HCT116 (cell line): ENCODE measurements at places on chromosomes 12 and 14.

DNA sequence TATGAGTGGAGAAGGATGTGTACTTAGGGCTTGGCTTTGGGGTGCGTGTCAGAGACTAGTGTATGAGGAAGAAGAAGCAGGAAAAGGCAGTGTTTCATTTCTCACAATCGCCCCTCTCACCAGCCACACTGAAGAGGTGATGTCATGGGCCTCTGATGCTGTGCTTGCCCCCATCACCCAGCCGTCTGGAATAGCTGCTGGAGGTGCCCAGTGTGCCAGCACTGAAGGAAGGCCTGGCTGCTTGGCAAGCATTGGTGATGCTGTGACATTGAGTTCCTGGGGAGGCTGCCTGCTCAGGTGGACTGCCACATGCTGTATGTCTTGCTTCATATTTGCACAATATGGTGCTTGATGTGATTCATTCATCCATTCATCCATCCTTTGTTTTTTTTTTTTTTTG is 56.2 kb downstream of the CRADD start:
- DNase-seq: no peak

DNA sequence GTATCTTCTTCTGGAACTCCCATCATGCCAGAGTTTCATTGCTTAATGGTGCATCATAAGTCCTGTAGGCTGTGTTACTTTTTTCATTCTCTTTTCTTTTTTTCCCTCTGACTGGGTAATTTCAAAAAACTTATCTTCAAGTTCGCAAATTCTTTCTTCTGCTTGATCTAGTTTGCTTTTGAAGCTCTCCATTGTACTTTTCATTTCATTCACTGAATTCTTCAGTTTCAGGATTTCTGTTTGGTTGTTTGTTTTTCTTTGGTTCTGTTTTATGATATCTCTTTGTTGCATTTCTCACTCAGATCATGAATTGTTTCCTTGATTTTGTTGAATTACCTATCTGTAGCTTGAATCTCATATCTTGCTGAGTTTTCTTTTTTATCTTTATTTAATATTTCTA is 83.3 kb upstream of the PRMT8 start:
- DNase-seq: no peak

- no peak for DNase-seq
Observed at GRCh38 chr14:67195279-67195678, 6.0 kb downstream of the GARIN2 start.

- no peak for DNase-seq
Observed at GRCh38 chr12:20625531-20625930, 69.6 kb upstream of the SLCO1C1 start.

- peak; percentile 2 for DNase-seq
Observed at GRCh38 chr14:89701211-89702043, 253.1 kb downstream of the EFCAB11 start.

GRCh38 chr14:61438860-61439765 is 117.7 kb downstream of the PRKCH start:
- no peak for DNase-seq

DNA sequence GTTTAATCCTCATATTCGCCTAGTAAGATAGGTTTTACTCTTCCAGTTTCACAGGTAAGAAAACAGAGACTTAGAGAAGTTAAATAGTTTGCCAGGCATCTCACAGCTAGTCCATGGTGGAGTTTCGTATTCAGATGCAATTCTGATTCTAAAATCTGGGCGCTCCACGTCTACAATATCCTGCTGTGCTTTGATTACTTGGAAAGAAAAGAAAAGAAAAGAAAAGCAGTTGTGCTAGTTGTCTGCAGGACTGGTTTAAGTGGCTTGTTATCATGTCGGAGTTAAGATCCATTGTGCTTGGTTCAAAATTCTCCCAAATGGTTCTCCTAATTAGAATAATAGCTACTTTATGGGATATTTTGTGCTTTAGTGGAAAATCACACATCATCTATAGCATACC is 18.6 kb downstream of the AKAP3 start:
- DNase-seq: no peak

DNA sequence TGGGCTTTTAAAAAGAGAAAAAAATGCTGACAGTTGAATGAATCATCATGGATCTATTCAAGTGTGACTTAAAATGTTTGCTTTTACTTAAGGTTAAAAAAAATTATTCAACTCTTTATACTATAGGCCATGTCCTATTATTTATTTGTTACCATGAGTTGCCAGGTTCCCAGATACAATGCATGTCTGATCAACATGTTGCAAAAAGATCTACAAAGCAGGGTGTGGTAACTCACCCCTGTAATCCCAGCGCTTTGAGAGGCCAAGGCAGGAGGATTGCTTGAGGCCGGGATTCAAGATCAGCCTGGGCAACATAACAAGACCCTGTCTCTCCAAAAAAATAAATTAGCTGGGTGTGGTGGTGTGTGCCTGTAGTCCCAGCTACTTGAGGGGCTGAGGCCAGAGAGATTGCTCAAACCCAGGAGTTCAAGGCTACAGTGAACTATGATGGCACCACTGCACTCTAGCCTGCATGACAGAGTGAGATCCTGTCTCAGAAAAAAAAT is 460.8 kb downstream of the BCAT1 start:
- no peak for DNase-seq

DNA sequence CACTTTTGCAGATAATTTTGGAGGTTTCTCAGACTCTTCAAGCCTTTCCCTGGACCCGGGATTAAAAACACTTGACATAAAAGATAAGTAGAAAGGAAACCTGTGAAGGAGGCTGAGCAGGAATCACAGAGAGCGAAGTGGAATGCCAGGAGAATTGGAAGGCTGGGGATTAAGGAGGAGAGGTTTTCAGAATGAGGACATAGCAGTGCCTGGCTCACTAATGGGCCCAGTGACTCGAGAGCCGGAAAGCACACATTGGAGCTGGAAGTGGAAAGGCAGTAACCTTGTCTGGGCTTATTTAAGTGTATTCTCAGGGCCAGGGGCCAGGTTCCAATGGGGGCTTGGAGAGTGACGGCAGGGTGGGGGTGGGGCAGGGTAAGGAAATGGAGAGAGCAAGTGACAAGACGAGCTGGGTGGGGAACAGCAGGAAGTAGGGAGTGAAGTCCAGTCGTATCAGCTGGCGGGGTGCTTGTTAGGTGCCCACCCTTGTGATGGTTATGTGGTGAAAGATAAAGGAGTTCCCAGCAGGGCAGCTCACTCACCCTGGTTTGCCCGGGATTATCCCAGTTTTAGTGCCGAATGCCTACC is 13.1 kb downstream of the EVL start:
- DNase-seq: no peak

DNA sequence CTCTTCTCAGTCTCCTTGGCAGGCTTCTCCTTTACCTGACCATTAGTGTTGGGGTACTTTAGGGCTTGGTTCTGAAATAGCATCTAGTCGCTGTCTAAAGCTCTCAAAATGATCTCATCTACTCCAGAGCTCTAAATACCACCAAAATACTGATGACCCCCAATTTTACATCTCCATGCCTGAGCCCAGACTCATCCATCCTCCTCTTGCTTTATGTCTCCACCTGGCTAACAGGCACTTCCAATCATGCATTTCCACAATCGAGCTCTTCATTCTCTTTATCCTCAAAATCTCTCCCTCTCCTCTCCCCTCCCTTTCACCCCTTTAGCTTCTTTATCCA is 40.5 kb upstream of the PTGR2 start:
- DNase-seq: no peak

DNA sequence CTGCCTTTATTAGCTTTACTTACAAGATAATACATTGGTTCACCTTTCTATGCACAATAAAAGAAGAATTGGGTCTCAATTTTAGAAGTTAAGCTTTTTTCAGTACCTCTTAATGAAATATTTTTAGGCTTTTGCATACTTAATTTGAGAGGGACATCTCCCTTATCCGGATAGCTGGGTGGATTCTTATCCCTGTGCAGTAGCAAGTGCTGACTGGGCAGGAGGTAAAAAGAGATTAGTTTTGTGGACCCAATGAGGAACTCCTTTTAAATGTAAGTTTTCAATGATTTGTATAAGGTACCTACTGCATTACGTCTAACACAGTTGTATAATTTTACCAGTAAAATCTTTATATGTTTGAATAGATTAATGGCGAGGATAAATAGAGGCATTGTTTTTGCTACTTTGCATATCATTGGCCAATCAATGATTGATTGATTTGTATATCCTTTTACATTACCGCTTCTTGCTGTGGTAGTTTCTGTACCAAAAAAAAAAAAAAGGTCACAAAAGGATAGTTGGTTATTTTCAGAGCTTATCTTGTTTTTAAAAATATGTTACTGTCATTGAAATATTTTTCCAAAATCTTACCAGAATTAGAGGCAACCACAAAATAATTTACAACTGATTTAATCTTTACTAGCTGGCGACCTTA is 2.2 kb downstream of the CPSF6 start:
- no peak for DNase-seq

DNA sequence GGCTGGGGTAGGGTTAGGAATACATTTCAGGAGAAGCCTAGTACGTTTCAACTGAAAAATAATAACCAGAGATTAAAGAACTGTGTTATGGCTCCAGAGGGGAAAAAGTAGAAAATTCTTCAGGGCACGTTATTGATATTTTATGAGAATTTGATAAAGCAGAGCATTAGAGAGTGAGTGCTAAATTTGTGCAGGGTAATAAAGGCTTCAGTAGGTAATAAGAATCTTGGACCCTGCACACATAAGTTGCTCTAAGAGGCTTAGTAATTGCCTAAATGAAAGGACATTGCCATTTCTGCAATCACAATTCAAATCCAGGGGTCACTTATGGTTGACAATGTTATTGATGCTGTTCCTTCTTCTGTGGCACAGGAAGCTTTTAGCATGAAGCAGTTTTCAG is 439.4 kb upstream of the DCN start:
- DNase-seq: no peak

DNA sequence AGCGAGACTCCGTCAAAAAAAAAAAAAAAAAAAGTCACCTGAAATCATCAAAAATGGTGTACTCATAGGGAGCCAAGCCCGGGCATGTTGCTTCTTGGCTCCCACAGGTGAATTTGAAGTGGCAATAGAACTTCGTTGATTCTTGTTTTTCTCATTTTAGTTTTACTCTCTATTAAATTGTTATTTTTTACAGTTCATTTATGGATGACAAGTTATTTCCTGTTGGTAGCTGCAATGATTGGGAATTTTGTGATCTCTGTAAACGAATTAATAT is 1.3 kb downstream of the TM7SF3 start:
- no peak for DNase-seq

- DNase-seq: no peak
Observed at GRCh38 chr12:2857576-2857975, 737 bp upstream of the TEX52 start.

GRCh38 chr12:122935318-122935717 is 30.9 kb downstream of the ABCB9 start:
- DNase-seq: no peak

- DNase-seq: no peak
Observed at GRCh38 chr14:66432334-66432733, 53.8 kb upstream of the CCDC196 start.

- DNase-seq: no peak
Observed at GRCh38 chr12:95996034-95996658, at the start of gene HAL. TSS of gene HAL (minus strand) at chr12:95996344. CDS start at chr12:95995910, 434 bp downstream.

DNA sequence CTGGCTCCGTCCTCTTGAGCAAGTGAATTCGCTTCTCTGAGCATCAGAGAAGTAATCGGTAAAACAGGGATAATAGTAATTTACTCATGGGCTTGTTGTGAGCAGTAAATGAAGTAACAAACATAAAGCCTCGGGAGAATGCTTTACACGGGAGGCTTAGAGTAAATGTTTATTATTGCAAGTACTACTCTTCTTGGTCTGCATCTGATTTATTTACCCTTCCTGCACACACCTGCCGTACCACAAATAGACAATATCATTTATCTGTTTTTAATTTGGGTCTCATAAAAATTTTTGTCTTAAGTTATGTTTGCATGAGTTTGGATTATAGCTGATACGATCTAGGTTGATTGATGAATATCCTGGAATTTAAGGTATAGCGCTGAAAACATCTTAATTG is 7.8 kb upstream of the COL2A1 start:
- no peak for DNase-seq

GRCh38 chr14:37865719-37866549 is 270.5 kb downstream of the TTC6 start:
- DNase-seq: no peak

GRCh38 chr14:49550286-49551184 is 35.6 kb downstream of the RPS29 start:
- peak; percentile 8 for DNase-seq

GRCh38 chr12:6790496-6791150 is 1.3 kb downstream of the CD4 start:
- DNase-seq: no peak

DNA sequence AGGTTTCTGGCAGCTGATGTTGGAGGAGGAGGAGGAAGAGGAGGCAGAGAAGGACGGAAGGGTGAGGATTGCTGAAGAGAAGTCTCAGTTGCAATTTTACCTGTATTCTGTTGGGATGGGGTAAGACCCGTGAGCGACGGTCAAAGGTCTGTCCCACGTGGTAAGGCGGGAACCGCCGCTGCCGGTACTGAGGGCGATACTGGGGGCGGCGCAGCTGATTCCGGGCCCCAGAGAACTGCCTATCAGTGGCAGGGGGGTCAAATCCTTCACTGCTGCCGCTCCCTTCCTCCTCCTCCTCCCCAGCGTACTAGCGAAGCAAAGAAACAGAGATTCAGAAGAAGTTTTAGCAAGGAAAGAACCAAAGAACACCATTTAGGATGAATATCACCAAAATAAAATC is 13.3 kb downstream of the YBX3 start:
- DNase-seq: no peak

DNA sequence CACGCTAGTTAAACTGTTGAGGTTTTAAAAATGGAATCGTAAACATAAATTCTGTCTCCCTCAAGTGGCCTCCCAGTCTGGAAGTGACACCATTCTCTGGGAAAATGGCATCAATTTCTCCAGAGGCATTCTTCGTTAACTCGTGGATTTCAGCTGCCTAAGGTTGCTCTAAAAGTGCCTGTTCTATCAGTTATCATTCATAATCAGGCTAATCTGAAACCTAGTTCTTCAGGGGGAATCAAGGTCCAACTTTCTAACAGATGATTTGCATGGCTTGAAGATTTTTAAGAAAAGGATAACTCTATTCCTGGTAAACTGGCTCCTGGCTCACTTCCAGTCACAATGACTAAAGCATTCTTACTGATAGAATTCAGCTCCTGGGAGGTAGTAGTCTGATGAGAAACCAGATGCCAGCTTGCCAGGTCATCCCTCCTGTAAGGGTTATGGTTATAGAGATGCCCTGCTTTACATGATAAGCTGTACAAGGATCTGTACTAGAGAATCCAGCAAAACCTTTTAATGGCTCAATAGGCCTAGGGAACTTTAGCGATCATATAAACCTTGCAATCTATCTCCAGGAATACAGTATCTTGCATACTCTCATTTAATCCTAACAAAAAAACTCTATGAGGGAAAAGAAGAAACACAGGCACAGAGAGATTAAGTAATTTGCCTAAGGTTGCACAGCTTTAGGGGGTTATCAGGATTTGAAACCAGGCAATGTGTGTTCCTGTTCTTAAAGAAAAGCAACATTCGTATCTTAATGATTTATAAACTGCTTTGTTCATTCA is 1.5 kb downstream of the L3HYPDH start:
- DNase-seq: peak; percentile 60

DNA sequence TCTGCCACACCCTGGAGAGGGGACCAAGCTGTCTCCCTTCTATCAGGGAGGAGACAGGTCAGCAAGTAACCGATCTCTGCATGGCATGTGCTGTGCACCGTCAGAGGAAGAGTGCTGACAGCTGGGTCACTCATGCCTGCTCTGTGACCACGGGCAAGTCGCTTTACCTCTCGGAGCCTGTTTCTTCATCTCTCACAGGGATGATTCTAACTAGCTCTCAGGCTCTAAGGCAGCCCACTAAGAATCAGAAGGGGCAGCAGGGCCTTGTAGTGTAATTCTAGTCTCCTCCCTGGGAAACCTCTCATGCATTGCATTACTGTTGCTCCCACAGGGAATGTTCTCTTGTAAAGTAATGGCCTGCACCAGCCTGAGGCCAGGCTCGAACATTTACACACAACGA is 11.9 kb downstream of the CD9 start:
- no peak for DNase-seq

GRCh38 chr12:46101485-46101869 is 111.1 kb upstream of the SCAF11 start:
- DNase-seq: no peak
